ENCODE measurements at places on chromosomes 11 and 22.

DNA sequence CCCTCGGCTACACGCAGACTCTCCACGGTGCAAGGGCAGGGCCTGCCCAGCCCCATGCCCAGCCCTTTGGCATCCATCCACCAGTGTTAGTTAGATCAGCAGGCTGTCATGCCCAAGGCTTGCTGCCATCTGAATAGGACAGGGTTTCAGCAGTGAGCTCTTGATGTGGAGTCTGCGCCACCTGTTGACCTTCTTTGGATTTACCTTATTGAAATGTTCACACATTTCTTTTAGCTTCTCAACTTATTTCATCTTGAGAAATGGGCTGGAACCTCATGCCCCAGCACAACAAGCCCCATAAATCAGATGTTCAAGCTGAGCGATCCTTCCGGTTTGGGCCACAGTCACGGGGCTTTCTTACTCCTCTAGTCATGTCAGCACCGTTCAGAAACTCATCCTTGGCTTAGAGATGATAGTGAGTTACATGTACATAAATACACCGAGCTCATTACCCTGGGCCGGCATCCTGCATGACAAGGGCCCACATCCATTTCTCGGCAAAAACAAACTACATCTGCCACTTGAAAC, 61.7 kb downstream of the PARVB start:
- no peak for DNase-seq

DNA sequence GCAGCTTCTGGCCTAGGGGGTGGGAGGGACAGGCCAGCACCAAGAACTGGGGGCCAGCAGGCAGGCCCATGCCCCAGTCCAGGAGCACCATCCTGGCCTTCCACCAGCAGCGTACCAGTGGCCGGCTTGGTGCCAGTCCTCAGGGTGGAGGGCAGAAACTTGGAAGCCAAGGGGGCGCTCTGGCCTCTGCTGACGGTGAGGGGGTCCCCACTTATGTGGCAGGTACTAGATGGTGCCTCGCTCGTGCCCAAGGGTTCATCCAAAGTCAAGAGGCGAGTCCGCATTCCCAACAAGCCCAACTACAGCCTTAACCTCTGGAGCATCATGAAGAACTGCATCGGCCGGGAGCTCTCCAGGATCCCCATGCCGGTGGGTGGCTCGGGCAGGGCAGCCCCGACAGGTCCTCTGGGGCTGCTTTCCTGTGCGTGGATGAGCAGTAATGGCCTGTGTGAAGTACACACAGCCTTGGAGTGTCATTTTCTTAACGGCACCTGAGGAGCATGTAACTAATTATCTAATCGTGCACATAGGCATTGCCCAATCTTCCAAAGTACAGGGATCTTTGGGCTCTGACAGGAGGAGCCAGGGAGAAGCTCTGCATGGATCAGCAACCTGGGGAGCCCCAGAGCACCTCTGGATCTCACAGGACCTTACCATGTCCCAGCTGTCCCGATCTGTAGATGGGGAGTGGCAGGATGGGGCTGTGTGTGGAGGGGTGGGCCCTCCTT, 79.1 kb downstream of the MORC2 start:
- peak; percentile 32 for DNase-seq

GRCh38 chr22:20937031-20937793, 20.0 kb downstream of the CRKL start:
- DNase-seq: no peak

DNA sequence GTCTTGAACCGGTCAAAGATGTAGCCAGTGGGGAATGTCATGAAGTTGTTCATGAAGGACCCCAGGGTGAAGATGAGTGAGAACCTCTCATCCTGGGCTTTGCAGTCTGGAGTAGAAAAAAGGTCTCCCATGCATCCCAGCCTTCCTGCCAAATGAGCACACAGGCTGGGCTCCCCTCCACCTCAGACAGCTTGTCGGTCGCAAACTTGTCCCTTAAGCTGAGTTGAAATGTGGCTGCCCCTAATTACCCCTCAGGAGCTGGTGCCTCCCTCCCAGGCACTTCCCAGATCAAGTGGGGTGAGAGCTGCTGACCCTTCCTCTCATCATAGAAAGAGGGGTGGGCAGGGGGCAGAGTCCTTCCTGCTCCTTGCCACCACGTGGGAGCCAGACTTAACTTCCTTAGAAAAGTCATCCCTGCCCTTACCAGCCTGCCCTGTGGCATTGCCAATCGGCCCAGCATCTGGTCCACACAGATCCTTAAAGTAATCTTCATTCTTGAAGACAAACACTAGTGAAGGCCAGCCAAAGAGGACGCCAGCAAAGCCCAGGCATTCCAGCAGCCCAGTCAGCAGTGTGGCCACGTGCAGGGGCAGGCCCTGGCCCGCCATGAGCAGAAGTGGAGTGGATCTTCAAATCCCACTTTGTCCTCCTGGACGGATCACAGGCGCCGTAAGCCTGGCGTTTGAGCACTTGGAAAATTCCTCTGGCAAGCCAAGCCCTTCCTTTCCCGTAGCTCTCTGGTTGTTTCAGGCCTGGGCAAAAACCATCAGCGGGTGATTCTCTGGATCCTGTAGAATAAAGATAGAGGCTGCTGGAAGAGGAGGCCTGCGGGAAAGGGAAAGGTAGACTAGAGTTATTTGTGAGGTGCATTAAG, 1.1 kb downstream of the SLC43A3 start:
- DNase-seq: peak; percentile 52

DNA sequence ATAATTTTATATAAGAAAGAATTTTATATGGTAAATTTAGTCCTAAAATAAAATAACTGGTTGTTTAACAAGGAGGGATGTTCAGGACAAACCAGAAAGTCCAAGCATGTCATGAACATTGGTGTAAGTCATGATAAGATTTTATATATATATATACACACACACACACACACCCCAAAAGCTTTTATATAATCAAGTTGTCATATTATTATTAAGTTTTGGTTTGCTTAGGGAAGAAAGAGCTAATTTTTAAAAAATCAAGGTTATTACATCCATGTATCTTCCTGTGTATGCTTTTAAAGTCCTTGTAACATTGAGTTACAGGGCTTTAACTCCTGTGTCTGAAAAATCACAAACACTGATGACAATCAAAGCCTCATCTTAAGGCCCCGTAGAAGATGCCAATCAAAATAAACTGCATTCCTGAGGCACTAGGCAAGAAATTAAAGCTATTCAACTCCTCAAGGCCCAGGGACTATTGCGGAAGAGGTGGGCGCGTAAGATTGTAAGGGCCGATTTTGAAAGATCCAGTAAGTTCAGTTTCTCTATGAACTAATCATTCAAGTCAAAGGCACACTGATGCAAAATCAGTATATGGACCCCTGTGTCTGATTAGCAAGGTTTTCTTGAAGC, 16.8 kb downstream of the APOL6 start:
- DNase-seq: no peak

- no peak for DNase-seq
Observed at GRCh38 chr22:48433647-48434046, 1394.0 kb downstream of the BRD1 start.

GRCh38 chr11:97163631-97164191, 773.9 kb downstream of the JRKL start:
- DNase-seq: no peak

GRCh38 chr11:60625262-60625661, 74.2 kb upstream of the MS4A8 start:
- no peak for DNase-seq

GRCh38 chr11:77083566-77084245, 16.9 kb downstream of the CAPN5 start:
- no peak for DNase-seq

GRCh38 chr11:45794169-45794568, 10.8 kb upstream of the SLC35C1 start:
- no peak for DNase-seq

GRCh38 chr11:122486793-122487495, 168.6 kb upstream of the UBASH3B start:
- DNase-seq: no peak

DNA sequence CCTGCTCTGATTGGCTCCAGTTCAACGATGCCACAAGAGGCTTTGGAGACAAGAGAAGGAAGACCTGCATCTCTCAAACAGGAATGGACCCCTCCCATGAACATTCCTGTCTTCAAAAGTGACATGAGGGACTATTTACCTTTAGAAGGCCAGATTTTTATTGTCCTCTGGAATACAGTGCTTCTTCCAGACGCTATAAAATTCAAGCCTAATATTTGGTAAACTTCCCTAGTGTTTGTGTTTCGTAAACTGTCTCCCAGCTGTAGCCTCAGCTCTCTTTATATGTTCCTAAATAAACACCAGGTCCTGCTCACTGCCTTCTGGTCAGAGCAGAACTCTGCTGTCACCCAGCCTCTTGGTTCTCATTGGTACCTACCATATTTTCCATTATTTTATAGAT, 157.8 kb downstream of the CCDC34 start:
- no peak for DNase-seq

DNA sequence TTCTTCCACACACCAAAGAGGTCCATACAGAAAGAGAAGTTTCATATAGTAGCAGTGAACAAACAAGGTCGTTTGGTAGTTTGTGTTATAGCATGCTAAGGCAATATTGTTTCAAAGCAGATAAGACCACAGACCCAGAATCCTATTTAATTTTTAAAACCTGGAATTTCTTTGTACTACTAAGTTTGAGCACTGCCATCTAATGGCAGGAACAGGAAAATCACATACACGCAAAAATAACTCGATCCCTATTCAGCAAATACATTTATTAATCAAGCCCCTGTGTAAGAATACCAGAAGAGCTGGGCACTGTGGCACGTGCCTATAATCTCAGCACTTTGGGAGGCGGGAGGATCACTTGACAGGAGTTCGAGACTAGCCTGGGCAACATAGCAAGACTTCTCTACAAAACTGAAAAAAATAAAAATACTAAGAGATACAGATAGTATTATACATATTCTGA, 2.9 kb upstream of the BTBD10 start:
- DNase-seq: no peak

DNA sequence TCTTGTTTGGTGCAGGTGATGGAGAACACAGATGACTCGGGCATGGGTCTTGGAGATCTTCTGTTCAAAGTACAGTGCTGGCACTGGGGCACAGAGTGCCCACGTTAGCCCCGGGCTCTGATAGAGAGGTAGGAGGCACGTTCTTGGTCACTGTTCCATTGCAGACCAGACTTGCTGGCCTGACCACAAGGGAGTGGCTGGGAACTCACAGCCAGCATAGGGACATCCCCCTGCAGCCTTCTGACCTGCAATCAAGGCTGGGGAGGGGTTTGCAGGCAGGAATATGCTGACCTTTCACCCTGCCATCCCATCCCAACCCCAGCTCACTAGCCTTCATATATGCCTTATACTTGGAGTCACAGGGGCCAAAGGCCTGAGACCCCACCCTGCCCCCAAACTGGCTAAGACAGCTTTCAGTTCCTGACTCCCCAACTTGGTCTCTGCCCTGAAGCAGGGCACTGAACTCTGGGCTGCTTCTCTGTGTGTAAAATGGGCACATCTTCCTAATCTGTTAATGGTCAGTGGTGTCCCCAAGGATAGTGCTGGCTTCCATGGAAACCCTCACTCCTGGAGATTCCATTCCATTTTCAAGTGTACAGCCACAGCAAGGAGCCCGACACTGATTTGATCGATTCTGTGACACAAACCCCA, 4.6 kb downstream of the MRPL49 start:
- no peak for DNase-seq

GRCh38 chr11:67371189-67371910, 2.0 kb downstream of the CLCF1 start:
- DNase-seq: no peak

DNA sequence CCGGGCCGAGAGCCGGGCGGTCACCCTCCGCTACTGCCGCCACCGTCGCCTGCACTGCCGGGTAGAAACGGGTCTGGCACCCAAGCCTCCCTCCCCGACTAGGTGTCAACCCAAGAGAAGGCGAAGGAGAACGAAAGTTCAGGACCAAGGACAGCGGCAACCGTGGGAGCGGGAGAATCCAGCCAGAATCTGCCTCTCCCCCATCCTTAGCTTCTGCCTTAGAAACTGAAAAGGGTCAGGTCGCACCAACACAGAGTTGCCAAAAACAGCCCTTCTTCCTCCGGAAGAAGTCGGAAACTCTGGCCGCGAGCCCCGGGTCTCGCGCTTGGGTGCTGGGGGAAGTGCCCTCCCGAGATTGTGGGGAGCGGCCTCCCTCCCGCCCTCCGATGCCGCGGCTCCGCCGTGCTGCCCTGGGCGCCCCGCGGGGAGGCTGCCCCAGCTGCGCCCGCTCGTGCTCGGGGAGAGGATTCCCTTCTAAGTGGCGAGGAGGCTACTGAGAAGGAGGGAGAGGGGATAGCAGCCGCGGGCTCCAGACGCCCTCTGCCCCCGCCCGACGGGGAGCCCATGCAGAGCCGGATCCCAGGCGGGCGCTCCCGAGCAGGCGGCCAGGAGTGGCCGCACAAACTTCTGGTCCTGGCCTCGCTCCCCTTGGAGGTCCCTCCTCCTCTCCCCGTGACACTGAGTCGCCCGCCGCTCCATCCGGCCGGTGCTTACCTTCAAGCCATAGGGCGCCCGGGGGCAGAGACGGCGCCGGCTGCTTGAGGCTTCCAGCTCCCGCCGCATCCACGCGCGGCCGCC, 637 bp downstream of the DRD2 start:
- peak; percentile 79 for DNase-seq

DNA sequence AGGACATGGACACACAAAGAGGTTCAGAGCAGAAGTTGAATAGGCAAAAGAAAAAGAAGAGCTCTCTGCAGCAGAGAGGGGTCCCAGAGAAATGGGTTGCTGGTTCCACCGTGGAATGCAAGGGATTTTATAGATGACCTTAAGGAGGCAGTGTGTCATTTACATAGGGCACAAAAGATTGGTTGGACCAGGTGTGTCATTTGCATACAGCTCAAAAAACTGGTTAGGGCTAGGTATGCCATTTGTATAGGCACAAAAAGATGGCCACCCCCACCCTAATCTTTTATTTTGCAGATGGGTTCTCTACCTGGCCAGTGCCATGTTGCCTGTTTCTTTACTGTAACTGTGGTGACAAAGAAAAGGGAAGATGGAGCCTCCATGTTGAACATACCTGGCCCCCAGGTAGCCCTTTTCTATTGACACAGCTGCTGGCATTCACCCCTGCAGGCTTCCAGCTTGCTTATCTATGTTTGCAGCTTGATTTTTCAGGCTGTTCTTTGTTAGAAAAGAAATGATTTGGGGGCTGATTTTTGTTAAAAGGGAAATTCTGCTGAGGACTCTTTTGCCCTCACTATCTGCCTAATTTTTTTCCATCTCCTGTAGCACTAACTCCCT, 3.1 kb upstream of the CAVIN3 start:
- no peak for DNase-seq
